Stimulated activated CD4-positive, alpha-beta T cell treated with anti-CD3 and anti-CD28 coated beads, TNF-alpha, amount 100 ng/mL, for 24 hours (primary cell): ENCODE measurements at places on chromosomes 6 and 20.

GRCh38 chr6:156889469-156889868 is 112.3 kb downstream of the ARID1B start:
- no peak for DNase-seq

DNA sequence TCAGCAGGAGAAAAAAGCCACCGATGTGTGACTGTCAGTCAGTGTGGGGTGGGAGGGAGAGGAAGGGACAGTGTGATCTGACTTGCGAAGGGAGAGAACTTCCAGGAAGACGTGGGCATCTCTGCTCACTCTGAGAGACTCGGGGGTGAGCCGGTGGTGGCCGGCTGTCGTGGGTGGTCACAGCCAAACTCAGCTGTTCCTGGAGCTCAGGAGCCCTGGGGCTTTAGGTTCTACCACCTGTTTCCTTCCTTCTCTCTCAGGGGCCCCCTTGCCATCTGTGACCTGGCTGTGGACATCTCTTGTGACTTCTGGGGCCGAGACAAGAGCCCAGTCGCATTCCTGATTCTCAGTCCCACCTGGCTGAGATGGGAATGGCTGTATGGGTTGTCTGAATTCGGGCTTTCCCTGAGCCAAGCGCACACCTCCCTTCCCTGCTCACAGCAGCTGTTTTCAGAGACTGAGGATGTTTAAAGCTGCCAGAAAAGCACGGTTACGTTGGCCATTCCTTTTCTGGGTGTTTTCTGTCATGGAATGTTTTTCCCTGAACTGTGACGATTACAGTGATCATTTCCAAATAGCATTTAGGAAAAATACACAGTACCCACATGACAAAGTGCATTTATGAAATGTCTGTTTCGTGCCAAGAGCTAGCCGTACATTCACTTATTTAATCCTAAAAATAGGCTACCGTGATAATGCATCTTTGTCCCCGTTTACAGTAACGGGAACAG is 36.5 kb downstream of the SYNJ2 start:
- no peak for DNase-seq

DNA sequence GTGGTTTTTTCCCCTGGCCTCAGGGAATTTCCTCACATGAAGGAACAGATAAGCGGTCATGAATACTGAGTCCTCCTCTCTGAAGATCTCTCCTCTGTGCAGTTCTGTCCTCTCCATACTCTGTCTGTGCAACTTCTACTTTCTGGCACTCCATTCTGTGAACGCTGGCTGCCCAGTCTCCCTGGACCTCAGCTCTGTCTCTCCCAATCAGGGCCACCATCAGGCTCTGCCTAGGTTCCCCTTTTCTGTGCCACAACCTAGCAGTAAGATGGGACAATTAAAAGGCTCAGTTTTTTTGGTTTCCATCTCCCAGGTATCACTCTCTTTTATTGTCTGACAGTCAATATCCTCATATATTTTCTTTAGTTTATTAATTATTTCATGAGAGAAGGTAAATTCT is 4.8 kb upstream of the ADGB start:
- DNase-seq: no peak

DNA sequence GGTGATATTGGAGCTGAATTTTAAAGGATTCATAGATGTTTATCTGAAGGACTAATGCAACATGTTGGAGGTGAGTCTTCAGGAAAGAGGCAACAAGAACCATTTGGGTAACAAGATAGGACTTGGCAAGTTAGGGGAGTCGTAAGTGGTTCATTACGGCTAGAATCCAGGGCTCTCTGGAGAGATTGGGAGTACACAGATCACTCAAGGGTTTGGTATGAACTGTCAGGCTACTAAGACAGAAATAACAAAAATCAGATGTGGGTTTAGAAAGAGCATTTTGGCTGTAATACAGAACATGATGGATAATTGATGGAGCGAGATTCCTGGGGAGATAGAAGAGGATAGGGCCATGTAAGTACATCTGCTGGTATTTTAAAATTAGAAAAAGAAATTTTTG is 86.3 kb upstream of the ESR1 start:
- DNase-seq: no peak

GRCh38 chr6:123519189-123519505 is 117.6 kb downstream of the TRDN start:
- DNase-seq: no peak

- DNase-seq: peak; percentile 34
These were observed 9.7 kb downstream of the TRMT11 start for GRCh38 chr6:125995972-125996580.

- no peak for DNase-seq
These were observed 170.6 kb downstream of the LY86 start for GRCh38 chr6:6758915-6759654.

- DNase-seq: no peak
These were observed 83.4 kb downstream of the RNGTT start for GRCh38 chr6:88880021-88880420.

DNA sequence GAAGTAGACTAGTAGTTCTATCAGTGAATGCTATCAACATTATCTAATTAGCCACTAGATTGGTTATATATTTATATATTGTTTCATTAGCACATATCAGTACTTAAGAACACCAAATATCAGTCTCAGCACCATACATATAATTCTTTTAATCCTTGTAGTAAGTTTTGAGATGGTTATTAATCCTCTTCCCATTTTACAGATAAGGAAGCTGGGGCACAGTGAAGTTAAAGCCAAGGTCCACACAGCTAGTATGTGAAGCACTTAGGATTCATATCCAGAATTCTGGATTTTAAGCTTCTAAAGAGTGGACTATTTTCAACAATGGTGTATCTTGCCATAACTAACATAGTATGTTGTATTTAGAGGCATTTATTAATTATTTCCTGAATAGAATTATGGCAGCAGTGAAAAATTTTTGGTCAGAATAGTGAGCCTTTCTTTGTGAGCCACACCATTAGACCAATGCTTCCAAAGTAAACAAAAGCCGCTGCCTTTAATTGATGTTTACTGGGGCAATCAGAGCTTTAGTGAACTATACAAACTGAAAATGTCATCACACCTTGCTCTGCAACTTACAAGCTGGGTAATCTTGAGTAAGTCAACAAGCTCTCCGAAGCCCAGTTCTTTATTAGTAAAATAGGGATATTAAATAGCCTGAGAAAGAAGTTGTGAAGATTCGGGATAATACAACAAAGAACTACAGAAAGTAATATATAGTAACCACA is 41.9 kb upstream of the HBS1L start:
- no peak for DNase-seq

- DNase-seq: peak; percentile 65
These were observed 200.7 kb downstream of the BCAS1 start for GRCh38 chr20:53869466-53870258.

- DNase-seq: peak; percentile 22
These were observed 717 bp downstream of the CSNK2A1 start for GRCh38 chr20:542777-543368.

DNA sequence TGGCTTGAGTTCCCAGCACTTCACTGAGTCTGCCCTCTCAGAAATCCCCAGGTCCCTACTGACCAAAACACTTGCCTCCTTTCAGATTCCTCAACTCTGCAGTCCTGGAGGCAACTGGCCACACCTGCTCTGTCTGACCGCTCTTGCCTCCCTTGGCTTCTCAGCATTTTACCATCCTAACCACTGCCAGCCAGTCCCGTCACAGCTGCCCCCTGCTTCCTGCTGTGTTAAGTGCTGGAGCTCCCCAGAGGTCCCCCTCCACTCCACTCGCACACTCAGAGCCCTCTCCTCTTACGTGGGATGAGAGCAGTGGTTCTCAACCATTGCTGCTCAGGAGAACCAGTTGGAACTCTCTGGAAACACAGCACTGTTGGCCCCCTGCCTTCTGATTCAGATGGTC is 20.5 kb downstream of the ADAT2 start:
- DNase-seq: no peak

DNA sequence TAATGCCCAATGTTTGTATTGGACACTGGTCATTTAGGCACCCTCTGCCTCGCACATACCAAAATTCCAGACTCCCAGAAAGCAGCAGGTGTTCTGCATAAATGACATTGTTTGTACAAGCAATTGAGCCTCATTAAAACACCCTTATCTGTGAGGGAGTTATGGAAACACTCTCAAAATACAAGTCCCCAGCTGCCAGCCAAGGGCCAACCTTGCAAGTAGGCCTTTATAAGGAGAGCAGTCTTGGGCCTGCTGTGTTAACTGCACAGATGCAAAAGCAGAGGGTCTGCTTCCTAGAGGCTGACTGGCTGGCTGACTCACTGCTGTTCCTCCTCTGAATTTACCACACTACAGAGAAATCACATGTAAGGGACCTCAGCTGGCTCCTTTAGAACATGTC is 150.4 kb upstream of the HMGN3 start:
- no peak for DNase-seq

- no peak for DNase-seq
These were observed 3.7 kb upstream of the BEND3 start for GRCh38 chr6:107118976-107119375.

GRCh38 chr6:88135578-88136114 is 30.5 kb downstream of the CNR1 start:
- no peak for DNase-seq

DNA sequence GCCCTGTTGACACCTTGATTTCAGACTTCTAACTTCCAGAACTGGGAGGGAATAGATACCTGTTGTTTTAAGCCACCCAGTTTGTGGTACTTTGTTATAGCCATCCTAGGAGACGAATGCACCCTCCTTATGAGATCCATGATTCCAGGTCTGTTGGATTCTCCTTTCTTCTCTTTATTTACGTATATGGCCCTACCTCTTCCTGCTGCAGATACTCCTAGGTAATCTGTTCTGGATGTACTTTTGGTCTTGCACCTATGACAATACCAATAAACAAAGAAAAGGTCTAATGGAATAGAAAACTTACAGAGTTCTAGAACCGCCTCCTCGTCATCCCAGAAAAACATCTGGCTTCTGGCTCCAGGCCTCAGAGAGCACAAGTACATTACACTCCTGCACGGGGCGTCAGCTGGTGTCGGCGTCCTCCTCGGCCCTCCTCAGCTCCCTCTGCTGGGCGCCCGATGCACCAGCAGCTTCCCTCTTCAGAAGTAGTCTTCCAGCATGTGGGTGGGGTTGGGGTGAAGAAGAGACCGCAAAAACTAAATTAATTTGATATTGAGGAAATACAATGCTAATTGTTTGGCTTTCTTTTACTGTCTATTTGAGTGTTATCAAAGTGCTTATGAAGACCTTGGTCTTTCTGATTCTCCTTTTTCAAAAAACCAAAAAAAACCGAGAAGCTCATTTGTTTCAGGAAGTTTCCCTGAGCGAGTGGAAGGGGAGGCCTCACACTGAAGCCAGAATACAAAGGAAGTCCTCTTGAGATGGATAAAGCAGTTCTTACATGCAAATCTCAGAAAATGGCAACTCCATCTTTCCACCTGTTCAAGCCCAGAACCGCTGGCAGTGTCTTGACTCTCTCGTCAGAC is 9.7 kb upstream of the ATXN1 start:
- no peak for DNase-seq

- DNase-seq: no peak
These were observed 156.7 kb upstream of the NRSN1 start for GRCh38 chr6:23969344-23969743.

DNA sequence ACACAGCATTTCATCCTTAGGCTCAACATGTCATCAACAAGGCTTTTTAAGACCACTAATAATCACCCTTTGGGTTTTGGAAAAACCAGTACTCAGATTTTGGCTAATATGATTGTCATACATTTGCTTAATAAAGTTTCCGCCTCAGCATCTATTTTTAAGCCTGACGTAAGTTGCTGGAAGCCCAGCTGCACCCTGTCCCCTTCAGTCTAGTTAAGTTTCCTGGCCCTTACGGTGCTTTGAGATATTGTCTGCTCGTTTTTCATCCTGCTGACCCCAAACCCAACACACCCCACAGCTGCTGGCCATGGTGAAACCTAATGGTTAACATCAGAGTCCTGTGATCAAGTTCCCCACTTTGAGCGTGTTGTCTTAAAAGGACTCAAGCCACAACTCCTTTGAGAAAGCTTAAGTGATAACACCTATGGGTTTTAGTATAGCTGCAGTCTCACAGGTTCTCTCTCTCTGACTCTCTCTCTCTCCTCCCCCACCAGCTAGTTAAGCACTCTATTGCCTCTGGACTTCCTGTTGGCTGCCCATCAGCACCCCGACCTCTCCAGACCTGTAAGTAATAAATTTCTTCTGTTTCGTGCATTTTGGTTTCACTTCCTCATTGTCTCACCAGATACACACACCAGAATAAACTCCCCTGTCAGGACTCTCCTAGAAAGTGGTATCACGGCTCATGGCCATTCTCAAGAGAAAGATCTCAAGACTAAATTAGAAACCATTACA is 802.0 kb downstream of the C6orf118 start:
- DNase-seq: no peak

GRCh38 chr6:136547336-136547735 is 2.9 kb downstream of the MAP7 start:
- no peak for DNase-seq

GRCh38 chr6:15039136-15039535 is 206.7 kb upstream of the JARID2 start:
- no peak for DNase-seq

GRCh38 chr6:110034667-110035036 is 56.5 kb downstream of the GPR6 start:
- DNase-seq: no peak

GRCh38 chr20:47048054-47048453 is 153.4 kb downstream of the EYA2 start:
- no peak for DNase-seq

DNA sequence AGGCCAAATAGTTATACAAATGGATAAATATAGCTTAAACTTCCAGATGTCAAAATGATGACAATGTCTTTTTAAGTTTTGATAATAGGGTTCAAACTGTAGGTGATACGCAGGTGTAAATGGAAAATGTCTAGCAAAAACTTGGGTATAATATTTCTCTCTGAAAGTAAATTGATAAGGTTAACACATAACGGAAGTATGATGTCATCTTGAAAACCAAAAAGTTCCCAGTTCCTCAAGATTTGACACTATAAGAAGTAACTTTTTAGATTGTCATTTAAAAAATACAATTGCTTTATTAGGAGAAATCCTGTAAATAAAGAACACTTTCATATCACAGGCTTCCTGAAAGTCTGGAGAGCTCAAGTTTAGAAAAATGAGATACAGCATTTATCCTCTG is 483.4 kb downstream of the FRK start:
- DNase-seq: no peak

DNA sequence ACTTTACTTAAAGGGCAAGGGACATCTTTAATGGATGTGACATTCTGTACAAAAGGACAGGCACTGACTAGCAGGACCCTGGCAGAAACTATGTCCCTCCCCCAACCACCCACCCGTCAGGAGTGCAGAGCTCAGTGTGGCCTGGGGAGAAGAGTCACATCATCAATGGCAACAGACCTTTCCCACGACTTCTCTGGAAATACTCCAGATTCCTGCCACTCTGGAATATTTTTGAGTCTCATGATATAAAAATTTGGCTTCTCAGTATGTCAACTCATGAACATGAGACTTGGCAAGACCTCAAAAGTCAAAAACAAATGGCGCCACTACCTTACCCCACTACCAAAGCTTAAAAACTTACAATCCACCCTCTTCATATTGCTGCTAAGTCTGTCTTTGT is 118.3 kb downstream of the SLC23A2 start:
- DNase-seq: no peak
